Glomerular endothelial cell (primary cell): ENCODE measurements at places on chromosomes 12 and 14. TPM values are rescaled to one million over a fixed set of nuclear protein-coding genes. Genes with fewer than 3 reads are reported as not detected.

KLRD1 gene
- 0.05 and 0.06 TPM in 2 replicates for total RNA-seq

CLEC7A gene
- total RNA-seq = 0.15 and 0.41 TPM in 2 replicates

TEX52 gene
- not detected in 2 replicates for total RNA-seq

SYNDIG1L gene
- total RNA-seq = not detected in 2 replicates

ZDHHC22 gene
- total RNA-seq = not detected in 2 replicates
